ENCODE measurements at places on chromosomes 5 and 9.

GRCh38 chr5:142311725-142312124 is 13.1 kb downstream of the SPRY4 start:
- no peak for DNase-seq

- DNase-seq = no peak
These were observed 125.6 kb upstream of the DMRT1 start for GRCh38 chr9:715743-716400.

DNA sequence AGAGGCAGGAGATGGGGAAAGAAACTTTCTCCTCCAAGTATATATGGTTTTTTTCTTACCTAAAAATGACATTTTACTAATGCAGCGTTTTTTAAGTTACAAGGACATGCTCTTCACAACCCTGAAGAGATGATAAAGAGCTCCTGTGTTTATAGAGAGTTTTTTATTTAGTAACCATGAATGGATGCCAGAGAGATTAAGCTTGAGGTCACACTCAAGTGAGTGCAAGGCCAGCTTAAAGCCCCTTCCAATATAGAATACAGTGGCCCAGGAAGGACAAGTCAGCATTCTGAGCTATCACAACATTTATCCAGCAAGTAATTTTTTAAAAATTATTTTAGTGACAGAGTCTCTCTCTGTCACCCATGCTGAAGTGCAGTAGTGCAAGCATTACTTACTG is 6.7 kb upstream of the HAVCR2 start:
- no peak for DNase-seq

DNA sequence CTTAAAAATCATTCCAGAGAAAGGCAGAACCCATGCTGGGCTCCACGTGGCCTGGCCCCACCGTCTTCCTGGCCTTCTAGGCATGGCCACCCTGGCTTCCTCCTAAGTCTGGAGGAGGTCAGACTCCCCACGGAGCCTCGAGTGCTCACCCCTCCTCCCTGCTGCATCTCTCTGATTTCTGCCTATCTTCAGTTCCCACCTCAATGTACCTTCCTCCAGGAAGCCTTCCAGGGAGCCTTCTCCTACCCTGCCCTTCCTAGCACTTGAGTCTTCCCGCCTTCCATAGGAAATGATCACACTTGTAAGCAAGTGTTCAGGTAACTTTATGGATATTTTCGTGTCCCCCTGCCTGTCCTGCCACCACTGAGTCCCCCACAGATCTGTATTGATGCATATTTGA is 92.0 kb downstream of the MVB12B start:
- no peak for DNase-seq

- no peak for DNase-seq
These were observed 13.9 kb downstream of the FGF18 start for GRCh38 chr5:171433352-171433698.

DNA sequence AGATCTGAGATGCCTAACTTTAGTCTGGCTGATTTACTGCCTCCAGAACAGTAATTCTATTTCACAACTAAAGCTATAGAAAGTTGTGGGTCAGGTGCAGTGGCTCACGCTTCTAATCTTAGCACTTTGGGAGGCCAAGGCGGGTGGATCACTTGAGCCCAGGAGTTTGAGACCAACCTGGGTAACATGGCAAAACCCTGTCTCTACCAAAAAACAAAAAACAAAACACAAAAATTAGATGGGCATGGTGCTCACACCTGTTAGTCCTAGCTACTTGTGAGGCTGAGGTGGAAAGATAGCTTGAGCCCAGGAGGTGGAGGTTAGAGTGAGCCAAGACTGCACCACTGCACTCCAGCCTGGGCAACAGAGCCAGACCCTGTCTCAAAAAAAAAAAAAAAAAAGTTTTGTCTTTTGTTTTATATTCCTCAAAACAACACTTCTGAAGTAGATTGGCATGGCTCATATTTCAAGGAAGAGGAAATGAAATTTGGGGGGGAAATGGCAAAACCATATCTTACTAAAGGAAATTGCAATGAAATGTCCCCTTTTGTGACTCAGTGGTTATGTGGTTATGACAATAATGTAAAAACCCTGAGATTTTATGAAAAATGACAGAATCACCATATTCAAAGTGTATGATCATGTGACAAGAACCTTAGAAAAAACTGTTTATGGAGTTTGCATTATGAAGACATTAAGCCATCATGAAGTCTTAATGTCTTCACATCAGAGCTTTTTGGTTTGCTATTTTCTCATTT is 16.2 kb downstream of the FNBP1 start:
- DNase-seq = no peak
